Mucosa of descending colon (tissue), 3 donors: ENCODE measurements at places on chromosomes 3 and 15. TPM values are rescaled to one million over a fixed set of nuclear protein-coding genes. Genes with fewer than 3 reads are reported as not detected.

The PLD1 gene
- 105 TPM for total RNA-seq

The ACY1 gene
- total RNA-seq, result 180 TPM

The SLC22A13 gene
- 0.51 TPM for total RNA-seq

The STIMATE gene
- 9.3 TPM for total RNA-seq

The MESP2 gene
- total RNA-seq, result 0.79 TPM

The ACTRT3 gene
- 1.0 TPM for total RNA-seq

The CD200 gene
- 3.9 TPM for total RNA-seq

The POPDC2 gene
- total RNA-seq, result 7.1 TPM

The AHSG gene
- not detected for total RNA-seq

The EOGT gene
- 16.9 TPM for total RNA-seq

The RTP3 gene
- not detected for total RNA-seq

The EPHA3 gene
- total RNA-seq, result 2.0 TPM

The OCA2 gene
- 0.22 TPM for total RNA-seq

The GOLGA6B gene
- not detected for total RNA-seq

The PLAAT1 gene
- total RNA-seq, result 0.73 TPM

The OR5K2 gene
- total RNA-seq, result not detected
